Stimulated activated CD8-positive, alpha-beta memory T cell treated with anti-CD3 and anti-CD28 coated beads, Interleukin-2, amount 100 ng/mL, for 48 hours (primary cell): ENCODE measurements at places on chromosomes 7 and 10.

GRCh38 chr7:36615852-36616540, 108.3 kb downstream of the AOAH start:
- DNase-seq: no peak

GRCh38 chr10:110355141-110355831, 50.6 kb upstream of the SMNDC1 start:
- DNase-seq: no peak

- DNase-seq: no peak
Observed at GRCh38 chr10:96610817-96611216, 24.0 kb upstream of the TM9SF3 start.

DNA sequence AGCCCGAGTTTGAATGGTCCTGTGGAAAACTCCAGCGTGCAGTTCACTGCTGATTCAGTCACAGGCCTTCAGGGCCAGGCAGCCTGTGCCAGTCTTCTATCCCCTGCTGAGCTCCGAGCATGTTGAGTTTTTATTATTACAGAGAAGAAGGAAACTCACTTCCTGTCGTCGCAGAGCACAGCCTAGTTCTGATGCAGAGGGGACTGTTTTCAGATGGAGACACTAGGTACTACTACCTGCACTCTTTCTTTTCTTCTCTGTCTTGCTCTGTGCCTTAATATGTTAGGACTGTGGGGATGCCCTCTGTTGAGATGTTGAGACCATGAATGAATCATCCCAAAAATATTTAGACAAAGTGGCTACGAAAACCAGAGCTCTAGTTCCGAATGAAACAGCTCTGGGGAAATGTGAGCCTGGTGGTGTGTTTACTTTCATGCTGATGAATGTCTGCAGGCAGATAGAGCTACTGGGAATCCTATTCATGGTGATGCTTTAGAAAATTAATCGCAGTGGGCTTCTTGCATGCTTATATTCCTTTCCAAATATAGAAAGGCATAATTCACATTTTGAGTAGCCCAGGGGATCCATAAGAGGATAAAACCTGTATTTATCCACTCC, 29.6 kb downstream of the CASP7 start:
- no peak for DNase-seq

- DNase-seq: no peak
Observed at GRCh38 chr7:70870349-70870748, 261.6 kb upstream of the GALNT17 start.

DNA sequence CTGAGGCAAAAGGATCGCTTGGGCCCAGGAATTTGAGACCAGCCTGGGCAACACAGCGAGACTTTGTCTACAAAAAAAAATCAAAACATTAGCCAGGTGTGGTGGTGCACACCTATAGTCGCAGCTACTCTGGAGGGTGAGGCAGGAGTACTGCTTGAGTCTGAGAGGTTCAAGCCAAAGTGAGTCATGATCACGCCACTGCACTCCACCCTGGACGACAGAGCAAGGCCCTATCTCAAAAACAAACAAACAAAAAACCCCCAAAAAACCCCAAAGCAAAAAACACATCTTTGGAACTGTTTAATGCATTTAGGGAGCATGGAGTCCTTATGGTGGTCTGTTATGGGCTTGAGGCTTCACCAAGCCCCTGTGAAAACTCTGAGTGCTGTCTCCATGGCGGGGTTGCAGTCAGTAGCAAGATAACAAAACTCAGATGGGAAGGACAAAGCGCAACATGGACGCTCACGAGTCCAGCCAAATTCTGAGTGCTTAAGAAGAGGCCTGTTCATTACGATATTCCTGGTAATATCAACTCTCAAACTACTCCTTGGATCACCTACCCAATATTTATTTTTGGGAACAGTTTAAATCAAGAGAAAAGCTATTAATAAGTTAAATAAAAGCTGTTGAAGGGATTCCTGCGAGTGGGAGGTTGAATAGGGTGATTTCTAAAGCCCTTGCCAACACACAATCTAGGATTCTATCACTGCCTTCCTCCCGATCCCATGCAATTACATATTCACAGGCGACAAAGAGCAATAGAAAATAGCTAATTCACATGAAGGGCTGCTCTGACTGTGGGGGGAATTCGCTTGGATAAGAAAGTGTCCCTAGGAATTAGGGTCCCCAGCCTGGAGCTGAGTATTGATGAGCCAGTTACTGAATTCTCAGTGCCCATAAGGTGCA, 123.3 kb downstream of the HIPK2 start:
- DNase-seq: no peak

DNA sequence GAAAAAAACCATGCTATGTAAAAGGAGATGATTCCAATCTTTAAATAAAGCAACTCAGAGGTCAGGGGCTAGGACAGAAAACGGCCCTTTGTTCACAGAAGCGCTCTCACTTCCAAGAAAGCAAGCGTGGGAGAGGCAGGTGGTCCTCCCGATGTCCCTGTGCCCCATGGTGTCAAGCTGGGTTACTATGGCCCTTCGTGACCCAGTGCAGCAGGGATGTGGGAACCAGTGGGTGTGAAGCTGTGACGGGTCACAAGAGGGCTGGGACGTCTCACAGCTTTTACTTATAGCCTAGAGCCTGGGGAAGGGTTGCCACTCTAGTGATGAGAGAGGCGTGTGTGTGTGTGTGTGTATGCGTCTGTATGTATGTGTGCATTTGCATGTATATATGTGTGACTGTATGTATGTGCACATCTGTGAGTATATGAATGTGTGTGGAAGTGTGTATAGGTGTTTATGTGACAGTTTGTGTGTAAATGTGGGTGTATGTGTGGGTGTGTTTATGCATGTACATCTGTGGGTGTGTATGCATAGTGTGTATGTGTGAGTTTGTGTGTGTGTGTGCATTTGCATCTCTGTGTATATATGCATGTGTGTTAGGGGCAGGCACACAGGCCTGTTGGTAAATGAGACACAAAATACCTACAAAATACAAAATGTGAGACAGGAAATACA, 25.2 kb downstream of the HTRA1 start:
- no peak for DNase-seq

- DNase-seq: no peak
Observed at GRCh38 chr10:80536361-80536835, 1.3 kb upstream of the SH2D4B start.

DNA sequence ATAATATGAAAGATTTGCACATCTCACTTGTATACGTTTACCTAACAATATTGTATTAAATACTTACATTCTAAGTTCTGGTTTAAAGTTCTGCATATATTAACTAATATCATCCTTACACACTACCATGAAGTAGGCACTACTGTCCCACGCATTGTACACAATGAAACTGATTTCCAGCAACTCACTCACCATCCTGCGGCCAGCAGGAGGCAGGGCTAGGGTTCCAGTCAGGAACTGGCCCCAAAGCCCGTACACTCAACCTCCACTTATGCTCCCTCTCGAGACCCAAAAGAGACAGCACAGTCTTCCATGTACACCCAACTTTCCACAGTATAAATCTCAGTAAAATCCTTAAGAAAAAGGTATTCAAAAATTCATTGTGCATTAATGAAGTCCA, 41.4 kb downstream of the GRID1 start:
- DNase-seq: no peak

DNA sequence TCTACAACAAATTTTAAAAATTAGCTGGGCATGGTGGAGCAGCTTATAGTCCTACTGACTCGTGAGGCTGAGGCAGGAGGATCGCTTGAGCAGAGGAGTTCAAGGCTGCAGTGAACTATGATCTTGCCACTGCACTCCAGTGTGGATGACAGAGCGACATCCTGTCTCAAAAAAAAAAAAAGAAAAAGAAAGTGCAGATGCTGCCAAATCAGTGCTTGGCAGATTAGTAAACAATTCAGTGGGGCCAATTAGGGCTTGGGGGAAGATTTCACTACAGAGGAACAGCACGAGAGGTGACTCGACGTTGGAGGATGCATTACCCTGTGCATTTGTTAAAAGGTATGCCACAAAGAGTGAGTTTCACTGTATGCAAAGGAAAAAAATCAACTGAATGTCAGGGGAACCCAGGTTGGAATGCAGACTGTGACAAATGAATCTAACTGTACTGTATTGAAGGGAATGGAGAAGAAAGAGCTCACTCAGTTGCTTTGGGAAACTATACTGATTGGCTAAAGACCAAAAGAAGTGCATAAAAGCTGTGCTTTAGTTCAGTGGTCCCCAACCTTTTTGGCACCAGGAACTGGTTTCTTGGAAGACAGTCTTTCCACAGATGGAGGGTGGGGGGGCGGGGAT, 31.6 kb downstream of the GARIN1A start:
- DNase-seq: no peak

DNA sequence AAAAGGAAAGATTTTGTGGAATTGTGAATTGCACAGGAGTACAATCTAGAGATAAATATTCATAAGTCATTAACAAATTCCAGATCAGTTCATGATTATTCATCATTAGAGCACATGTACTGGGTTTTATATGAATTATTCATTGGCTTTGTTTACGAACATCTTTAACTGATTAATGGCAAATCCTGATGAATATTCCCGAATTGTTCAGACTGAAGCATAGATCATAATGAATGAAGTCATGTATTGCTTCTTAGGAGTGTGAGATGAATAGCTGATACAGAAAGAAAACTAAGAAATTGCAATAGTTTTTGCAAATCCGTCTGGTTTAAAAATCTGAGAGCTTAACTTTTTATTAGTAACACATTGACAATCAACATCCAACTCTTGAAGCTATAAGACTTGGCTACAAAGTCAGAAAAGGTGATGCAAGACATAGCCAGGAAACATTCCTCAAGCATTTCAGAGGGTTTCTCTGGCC, 183.6 kb upstream of the DGKB start:
- no peak for DNase-seq

GRCh38 chr7:6271694-6272440, 557 bp downstream of the CYTH3 start:
- DNase-seq: no peak

DNA sequence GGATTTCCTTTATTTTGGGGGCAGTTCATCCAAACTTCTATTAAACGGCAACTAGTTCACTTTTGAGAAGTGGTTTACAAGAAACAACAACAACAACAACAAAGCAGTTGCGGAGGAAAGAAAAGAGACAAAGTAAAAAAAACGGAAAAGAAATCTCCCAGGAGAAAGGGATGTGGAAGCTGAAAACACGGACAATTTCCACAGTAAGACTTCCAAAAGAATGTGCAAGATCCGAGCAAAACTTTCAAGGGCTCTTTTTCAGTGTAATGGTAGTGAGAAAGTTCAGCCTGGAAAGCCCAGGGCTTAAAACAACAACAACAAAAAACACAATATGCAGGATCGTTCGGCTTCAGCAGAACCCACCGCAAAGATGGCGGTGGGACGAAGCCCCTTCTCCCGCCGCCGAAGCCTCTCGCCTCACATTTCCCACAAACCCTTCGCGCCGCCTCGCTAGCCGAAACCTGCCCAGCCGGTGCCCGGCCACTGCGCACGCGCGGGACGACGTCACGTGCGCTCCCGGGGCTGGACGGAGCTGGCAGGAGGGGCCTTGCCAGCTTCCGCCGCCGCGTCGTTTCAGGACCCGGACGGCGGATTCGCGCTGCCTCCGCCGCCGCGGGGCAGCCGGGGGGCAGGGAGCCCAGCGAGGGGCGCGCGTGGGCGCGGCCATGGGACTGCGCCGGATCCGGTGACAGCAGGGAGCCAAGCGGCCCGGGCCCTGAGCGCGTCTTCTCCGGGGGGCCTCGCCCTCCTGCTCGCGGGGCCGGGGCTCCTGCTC, at the start of gene TNKS2:
TSS of gene TNKS2 (plus strand) at position 553 of the 775 bp plus-strand sequence. CDS start 265 bp downstream, outside the sequence.
- DNase-seq: peak; percentile 93

GRCh38 chr7:67045496-67045995, 48.9 kb downstream of the TYW1 start:
- no peak for DNase-seq

DNA sequence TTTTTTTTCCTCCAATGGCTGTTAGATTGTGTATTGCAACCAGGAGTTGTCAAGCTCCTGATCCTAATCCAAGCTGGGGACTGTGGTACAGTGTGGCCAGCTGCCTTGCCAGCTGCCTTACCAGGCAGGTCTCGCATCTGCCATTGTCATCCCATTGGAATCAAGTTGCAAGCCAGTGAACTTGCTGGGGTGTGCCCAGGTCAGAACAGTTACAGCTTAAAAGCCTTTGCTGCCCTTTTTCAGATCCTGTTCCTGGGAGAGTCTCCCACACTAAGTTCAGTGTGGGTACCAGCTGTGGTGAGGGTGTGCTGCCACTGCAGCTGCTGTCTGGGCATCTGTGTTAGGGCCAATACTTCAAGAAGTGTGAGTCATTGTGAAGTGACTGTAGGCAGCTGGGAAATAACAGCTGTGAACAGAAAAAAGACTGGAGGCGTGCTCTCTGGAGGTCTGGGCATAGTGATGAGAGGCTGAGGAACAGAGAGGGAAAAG, 72.8 kb downstream of the CCNY start:
- no peak for DNase-seq

GRCh38 chr7:30453016-30453415, 25.6 kb downstream of the NOD1 start:
- DNase-seq: no peak

GRCh38 chr10:117673230-117674010, 130.9 kb downstream of the EMX2 start:
- DNase-seq: no peak

DNA sequence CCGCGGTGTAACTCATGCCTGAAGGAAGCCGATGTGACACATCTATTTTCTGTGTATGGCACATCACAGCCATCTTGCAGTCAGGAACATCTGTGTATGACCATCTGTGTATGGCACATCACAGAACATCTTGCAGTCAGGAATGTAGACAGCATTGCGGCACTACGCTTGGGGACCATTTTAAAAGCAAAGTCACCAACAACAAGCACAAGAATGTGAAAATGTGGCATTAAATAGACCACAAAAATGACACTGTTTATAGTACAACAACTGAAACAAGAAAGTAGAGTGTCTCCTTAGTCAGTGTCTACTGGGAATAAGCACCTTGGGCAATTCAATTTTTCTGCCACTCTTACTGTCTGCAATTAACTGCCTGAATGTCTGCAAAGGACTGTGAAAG, 124.4 kb downstream of the HGF start:
- no peak for DNase-seq

GRCh38 chr10:101485681-101486554, 102.1 kb downstream of the POLL start:
- no peak for DNase-seq
